CD4-positive, alpha-beta memory T cell (primary cell): ENCODE measurements at places on chromosomes 13 and 19.

- no peak for DNase-seq
Measured at GRCh38 chr13:109816808-109817203, 30.4 kb upstream of the IRS2 start.

- no peak for DNase-seq
Measured at GRCh38 chr19:2645826-2646225, 56.7 kb downstream of the GNG7 start.

DNA sequence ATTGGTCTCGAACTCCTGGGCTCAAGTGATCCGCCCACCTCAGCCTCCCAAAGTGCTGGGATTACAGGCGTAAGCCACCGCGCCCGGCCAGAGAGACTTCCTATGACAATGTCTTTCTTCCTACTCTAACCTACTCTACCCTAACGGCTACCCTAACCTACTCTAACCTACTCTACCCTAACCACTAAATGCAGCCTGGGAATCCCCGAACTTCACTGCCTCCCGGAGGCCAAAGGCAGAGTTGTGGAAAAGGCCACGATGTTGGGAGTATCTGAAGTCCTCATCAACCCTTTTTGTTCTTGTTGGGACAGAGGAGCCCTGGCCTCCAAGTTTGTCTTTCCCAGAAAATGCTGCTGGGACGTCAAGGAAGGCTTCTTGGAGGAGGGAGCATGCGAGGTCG lies 967 bp upstream of the NR2C2AP start:
- DNase-seq: no peak

- no peak for DNase-seq
Measured at GRCh38 chr13:92836171-92836570, 390.4 kb upstream of the GPC6 start.

- no peak for DNase-seq
Measured at GRCh38 chr19:48780631-48781391, 25.5 kb downstream of the FGF21 start.

- no peak for DNase-seq
Measured at GRCh38 chr13:105202354-105202753, 1333.1 kb downstream of the EFNB2 start.

DNA sequence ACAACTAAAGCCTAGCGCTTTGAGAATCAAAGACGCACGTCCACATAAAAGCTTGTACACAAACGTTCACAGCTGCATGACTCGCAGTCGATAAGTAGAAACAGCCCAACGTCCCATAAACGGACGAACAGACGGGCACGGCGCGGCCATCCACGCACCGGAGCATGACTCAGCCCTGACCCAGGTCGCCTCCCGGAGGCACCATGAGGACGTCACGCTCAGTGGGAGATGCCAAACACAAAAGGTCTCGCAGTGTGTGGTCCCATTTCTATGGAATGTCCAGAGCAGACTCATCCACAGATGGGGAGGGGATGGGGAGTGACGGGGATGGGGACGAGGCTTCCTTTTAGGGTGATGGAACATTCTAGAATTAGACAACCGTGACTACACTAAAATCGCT lies 9.4 kb downstream of the POLRMT start:
- DNase-seq: no peak

- no peak for DNase-seq
Measured at GRCh38 chr19:33343301-33343700, 30.2 kb upstream of the CEBPG start.

- no peak for DNase-seq
Measured at GRCh38 chr19:10497371-10497770, 5.8 kb downstream of the KEAP1 start.

GRCh38 chr13:66657165-66657881 lies 572.8 kb downstream of the PCDH9 start:
- no peak for DNase-seq

DNA sequence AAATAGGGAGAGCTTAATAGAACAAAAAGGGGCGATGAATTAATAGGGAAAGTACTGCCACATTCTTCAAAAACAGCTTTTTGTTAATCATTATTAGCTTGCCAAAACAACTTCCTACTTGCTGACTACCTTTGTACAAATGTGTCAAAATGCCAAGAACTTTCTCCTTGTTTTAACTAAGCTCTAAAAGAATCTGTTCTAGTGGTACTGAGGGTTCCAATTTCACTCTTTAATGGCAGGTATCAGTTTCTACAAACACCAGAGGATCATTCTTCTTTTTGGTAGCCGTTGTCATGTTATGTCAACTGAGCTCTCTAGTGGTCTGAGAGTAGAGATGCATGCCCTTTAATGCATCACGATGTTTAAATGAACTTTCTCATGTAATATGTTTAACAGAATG lies 29.4 kb upstream of the FBXL3 start:
- DNase-seq: no peak

GRCh38 chr13:63048653-63049052 lies 1633.0 kb upstream of the PCDH20 start:
- no peak for DNase-seq
